ENCODE measurements at places on chromosomes 3 and 15. TPM values are rescaled to one million over a fixed set of nuclear protein-coding genes. Genes with fewer than 3 reads are reported as not detected.
A peak's percentile ranks its signal among the peaks of the same experiment; 100 is the strongest.

The HIGD2B gene
- not detected for total RNA-seq

The CPN2 gene
- total RNA-seq, result not detected

The GPR27 gene
- total RNA-seq, result 0.19 TPM

The TMEM41A gene
- total RNA-seq, result 15.5 TPM

The CD200R1 gene
- not detected for total RNA-seq

The TRIM42 gene
- total RNA-seq, result not detected

The SLC28A2 gene
- total RNA-seq, result not detected

The GOLGA8T gene
- 0.23 TPM for total RNA-seq

The IL5RA gene
- total RNA-seq, result not detected

The MUC13 gene
- not detected for total RNA-seq

The RHCG gene
- total RNA-seq, result not detected

The PLA2G4F gene
- not detected for total RNA-seq

The NSUN3 gene
- 12.6 TPM for total RNA-seq

The IGDCC3 gene
- not detected for total RNA-seq

The SEC11A gene
- total RNA-seq, result 173 TPM

DNA sequence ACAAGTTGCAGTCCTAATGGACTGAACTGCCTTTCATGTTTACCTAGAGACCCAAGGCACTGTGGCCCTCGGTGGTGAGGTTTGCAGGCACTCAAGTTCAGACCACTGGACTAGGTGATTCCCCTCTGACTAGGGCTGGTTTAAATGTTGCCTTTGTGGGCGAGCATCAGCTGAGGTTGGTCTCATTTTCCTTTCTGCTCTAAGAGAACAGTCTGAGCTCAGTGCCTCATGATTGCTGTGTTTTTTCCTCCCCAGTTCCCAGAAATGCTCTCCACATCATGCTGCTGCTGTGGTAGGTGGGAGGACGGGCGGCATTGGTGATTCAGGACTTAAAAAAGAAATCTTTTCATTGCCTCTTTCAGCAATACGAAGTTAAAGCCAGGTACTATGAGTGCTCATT is 237.2 kb downstream of the MBNL1 start:
- DNase-seq, result no peak

DNA sequence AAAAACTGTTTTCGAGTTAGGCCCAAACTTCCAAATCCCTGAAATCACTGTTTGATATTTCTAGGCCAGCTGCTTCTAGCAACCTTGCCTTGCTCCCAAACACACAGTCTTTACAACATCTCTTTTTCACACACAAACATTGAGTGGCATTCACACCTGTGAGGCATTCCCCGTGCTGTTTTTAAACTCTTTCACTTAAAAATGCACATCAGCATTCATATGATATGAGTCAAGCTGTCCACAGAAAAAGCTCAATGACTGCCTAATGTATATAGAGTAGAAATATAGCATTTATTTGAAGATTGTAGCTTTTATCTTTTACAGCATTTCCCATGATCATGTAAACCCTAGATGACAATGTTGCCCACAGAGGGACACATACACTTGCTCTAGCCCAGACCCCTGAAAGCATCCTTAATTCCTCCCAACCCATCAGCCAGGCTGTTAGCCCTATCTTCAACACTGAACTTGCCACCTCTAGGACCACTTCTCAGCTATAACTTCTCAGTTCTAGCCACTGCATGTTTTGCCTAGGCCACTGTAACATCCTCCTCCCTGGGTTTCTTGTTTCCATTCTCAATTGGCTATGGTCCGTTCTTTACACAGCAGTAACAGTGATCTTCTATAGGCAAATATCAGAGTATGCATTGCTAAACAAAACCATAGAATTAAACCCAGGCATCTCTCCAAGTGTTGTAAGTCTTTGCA is 782.6 kb downstream of the DIPK2A start:
- no peak for DNase-seq

DNA sequence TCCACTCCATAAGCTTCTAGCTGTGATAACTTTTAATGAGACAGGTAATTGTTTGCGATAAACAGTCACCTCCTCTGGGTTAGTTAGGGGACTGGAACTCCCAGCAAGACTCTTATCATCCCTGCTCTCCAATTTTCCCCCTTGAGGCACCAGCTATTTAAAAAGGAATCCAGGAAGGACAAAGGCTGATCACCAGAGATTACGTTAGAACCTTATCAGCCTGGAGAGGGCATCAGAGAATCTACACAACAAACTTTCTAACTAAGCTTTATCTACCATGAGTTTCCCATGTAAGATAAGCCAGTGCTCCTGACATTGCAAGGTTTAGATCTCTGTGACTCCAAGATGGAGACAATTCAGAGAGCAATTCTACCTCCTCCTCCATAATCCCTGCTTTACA is 31.3 kb downstream of the GPR176 start:
- DNase-seq, result no peak

GRCh38 chr15:29962407-29962806 is 120.3 kb upstream of the GOLGA8J start:
- DNase-seq, result no peak

DNA sequence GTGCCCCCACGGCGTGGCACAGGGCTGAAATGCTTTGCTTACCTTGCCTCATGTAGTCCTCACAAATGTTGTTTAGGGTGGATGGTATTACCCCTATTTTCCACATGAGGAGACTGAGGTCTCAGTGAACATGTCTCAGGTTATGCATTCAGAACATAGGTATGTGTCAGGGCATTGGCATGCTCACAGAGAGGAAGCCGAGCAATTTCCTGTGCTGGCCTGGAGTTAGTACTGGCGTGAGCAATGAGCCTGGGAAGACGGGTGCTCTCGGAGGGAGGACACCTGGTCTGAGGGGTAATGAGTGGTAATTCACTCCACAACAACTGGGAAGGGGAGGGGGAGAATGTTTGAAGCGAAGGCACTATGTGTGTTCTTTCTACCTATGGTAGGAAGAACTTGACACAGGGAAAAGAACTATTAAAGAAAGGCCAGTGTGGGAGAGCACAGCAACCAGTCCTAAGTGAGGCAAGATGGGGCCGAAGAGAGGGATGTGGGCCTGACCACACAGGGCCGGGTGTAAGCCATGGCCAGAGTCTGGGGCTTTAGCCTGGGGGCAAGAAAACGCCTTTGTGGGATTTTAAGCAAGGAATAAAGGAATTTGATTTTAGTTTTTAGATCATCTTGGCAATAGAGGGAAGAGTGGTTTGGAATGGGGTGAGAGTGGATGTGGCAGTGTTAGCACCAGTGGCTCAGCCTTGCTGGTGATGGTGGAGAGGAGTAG is 4.9 kb upstream of the FAM131A start:
- DNase-seq, result peak; percentile 91

DNA sequence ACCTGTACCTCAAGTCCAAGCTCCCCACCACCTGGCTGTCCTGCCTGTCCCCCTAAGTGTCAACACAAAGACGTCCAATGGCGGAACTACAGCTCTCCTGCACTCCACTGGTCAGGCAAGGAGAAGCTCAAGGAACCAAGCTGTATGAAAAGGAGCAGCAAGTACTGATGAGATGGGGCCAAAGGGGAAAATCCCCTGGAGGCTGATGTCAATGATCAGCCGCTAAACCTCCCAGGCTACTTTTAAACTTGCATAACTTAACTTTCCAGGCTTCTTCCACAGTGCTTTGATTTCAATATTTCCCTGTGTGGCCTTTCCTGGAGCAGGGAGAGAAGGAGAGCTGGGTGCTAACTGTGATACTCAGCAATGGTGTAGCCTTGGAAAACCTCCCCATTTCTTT is 35.0 kb downstream of the TM4SF4 start:
- no peak for DNase-seq

GRCh38 chr15:94164202-94164807 is 67.1 kb upstream of the MCTP2 start:
- no peak for DNase-seq

GRCh38 chr3:178982137-178982536 is 89.5 kb downstream of the ZMAT3 start:
- no peak for DNase-seq

GRCh38 chr3:64088408-64089205 is 65.3 kb upstream of the PSMD6 start:
- no peak for DNase-seq

- no peak for DNase-seq
Measured at GRCh38 chr3:146072061-146072460, 88.9 kb downstream of the PLOD2 start.

DNA sequence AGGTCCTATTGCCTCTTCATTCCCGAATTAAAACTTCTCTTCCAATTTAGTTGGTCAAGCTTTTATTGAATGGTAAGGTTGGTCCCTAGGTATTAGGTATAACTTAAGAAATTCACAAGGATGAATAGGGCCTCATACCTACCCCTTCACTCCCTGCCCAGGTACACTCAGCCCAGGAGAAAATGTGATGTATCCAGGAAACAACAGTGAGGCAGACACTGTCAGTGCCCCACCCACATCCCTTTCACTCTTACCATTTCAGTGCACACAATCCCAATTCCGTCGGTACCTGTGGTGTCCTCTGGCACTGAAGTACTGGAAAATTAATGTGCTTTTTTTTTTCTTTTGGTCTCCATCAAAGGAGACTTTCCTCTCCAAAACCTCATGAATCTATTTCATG is 10.5 kb upstream of the C3orf49 start:
- DNase-seq, result no peak

DNA sequence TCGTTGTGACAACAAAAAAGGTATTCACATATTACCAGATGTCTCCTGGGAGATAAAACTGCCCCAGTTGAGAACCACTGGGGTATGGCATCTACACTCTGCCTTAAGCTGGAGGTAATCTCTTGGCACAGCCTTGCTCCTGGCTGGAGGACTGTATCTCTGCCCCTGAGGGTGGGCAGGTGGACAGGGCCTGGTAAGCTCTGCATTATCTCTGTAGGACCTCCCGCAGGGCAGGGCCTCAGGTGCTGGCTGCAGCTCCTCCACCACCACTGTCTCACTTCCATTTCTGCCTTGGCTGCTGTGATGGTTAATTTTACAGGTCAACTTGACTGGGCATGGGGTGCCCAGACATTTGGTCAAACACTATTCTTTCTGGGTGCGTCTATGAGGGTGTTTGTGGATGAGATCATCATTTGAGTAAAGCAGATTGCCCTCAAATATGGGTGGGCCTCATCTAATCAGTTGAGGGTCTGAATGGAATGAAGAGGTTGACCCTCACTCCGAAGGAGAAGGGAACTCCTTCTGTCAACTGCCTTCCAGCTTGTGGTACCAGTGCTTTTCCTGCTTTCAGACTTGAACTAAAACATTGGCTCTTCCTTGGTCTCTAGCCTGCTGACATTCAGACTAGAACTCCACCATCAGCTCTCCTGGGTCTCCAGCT is 9.8 kb upstream of the RHCG start:
- no peak for DNase-seq

DNA sequence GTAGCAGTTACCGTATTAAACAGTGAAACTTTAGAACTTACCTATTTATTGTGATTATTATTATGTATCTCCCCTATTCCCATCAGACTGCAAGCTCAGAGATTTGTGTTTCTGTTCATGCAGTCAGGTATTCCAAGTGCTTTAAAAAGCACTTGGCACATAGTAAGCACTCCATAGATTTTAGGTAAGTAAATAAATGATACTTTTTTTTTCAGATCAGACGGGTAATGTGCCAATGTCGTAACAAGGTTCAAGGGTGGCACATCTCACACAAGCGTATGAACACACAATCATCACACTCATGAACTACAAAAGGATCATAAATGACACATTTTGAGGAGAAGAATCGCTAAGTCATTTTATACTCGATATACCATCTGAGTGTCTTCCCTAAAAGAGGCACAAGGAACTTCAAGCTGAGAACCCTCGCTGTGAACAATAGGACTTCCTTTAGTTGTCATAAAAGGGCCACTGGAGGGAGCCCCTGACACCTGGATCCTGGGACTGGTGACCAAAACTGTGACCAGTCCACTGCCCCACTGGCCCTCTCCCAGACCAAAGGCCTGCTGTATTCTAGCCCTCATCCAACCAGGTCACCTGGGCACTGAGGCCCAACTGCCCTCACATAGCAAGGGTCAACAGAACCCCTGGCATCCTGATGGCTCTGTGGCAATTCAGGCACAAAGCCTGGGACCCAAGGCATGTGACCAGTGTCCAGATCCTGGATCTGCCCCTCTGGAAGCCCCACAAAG is 32.1 kb downstream of the KIF9 start:
- DNase-seq, result peak; percentile 23

DNA sequence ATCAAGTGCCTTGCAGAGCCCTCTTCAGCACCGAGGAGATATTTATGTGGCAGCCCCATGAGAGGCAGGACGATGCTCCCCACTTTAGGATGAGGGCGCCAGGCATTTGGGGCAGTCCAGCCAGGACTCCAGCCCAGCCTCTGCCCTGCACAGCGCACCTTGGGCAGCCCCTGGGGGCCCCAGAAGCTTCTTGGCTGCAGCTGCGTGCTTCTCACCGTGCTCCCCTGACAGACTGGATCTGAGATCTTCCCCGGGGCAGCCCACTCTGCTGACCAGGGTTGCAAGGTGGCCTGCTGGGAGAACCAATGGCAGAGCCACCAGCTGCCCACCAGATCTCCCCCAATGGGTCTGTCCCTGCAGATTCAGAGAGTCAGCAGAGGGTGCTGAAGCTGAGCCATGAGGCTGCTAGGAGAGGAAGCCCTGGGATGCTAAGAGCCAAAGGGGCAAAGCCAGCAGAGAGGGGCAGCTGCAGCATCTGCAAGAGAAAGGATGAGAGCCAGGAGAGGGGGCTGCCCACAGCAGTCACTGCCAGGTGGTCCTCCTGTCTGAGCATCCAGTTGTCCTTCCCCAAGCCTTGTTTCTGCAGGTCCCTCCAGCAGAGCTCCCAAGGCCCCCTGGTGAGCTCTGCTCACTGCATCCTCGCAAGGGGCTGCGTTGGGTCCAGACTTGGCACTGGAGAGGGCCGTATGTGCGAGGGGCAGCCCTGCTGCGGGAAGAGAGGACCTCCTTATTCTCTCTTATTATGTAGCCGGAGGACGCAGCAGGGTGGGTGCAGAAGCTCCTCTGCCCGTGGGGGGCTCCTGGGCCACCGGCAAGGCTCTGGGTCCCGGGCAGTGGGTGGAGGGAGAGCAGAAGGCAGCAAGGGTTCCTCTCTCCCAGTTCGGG is 14.7 kb upstream of the KLF13 start:
- no peak for DNase-seq

GRCh38 chr3:151169262-151169947 is 33.6 kb downstream of the GPR171 start:
- no peak for DNase-seq

DNA sequence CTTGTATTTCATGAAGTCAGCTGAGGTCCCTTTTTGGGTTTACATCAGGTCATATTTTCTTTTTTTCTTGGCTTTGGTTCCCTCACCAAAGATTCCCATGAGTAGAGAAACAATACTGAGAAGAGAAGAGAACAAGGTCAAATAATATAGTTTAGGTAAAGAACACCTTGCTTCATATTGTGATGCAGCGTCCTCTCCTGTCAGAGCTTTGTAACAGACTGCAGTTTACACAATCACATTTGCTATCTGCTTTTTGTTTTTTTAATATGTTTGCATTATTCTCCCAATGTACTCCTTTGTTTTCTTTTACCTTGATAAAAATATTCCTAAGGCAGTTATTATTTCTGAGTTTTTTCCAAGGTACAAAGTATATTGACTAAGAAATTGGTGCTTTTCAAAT is 283.2 kb downstream of the SHOX2 start:
- no peak for DNase-seq

DNA sequence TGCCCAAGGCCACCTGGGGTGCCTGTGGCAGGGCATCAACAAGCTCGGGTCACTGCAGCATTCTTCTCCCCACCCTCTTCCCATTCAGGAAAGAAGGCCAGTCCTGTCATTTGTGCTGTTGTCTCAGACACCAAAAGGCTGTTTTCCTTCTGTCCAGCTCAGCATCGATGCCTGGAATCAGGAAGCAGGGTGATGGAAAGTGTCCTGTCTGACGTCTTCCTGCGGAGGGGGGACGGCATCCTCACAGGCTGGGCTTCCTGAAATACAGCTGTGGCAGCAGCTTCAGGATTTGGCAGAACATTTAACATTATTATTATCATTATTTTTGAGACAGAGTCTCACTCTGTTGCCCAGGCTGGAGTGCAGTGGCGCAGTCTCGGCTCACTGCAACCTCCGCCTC is 33.0 kb upstream of the ANKDD1A start:
- DNase-seq, result no peak

Measured in glomerular endothelial cell (primary cell).